ENCODE measurements at places on chromosomes 4 and X. TPM values are rescaled to one million over a fixed set of nuclear protein-coding genes. Genes with fewer than 3 reads are reported as not detected.

Gene BMP3
- 0.03 TPM for polyA plus RNA-seq

Gene TSPAN7
- 1.5 TPM for polyA plus RNA-seq

Gene ASMT
- not detected for polyA plus RNA-seq

Gene NKAP
- 2.8 TPM for polyA plus RNA-seq

Gene PHOX2B
- polyA plus RNA-seq, result not detected

Gene TRO
- polyA plus RNA-seq, result 1.2 TPM

Gene STAP1
- 1.1 TPM for polyA plus RNA-seq

Gene DGKQ
- polyA plus RNA-seq, result 2.2 TPM

All from naive thymus-derived CD8-positive, alpha-beta T cell (primary cell).